ENCODE measurements at places on chromosomes 3 and 15.

- no peaks in the 10 kb centered on the region for H3K27me3 ChIP-seq
- peaks cover 13% of the 10 kb centered on the region for H3K4me1 ChIP-seq
- H3K27ac ChIP-seq: no peak overlapping the region
- no peak for DNase-seq
- H3K36me3 ChIP-seq: no peaks in the 10 kb centered on the region
Measured at GRCh38 chr15:53830707-53831386, 71.4 kb upstream of the WDR72 start.

- no peaks in the 10 kb centered on the region for H3K4me1 ChIP-seq
- no peak for DNase-seq
- H3K4me3 ChIP-seq: no peak overlapping the region
- H3K27me3 ChIP-seq: no peaks in the 10 kb centered on the region
Measured at GRCh38 chr3:123568034-123568433, 16.8 kb downstream of the HACD2 start.

DNA sequence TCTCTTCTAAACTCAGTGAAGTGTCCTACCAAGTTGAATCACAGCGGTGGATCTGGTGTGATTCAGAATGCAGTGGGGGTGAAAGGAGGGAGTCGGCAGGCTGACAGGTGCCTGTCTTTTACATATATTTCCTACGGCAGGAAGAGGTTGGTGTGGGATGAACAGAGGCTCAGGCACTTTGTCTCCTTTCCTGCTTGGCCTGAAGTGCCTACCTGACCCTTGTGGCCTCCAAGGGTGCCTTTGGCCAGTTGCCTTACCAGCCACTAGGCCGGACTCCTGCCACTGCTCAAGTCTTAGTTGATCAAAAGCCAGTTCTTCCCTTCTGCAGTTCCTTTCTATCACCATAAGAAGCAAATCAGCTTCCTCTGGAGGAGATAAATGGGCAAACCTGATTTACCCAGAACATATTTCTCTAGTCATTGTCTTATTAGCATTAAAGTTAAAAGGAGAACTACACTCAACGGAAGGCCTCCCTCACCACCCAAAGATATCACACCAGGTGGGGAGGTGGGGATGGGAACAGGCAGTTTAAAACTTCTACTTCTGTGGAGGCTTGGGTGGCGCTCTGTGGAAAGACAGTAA, 52.1 kb downstream of the CRTC3 start:
- H3K27ac ChIP-seq: no peak overlapping the region
- 0 out of 2 replicates have a peak, but pooled peaks cover 5% of the 10 kb centered on the region for H3K36me3 ChIP-seq
- no peak for DNase-seq
- no peaks in the 10 kb centered on the region for H3K4me1 ChIP-seq

DNA sequence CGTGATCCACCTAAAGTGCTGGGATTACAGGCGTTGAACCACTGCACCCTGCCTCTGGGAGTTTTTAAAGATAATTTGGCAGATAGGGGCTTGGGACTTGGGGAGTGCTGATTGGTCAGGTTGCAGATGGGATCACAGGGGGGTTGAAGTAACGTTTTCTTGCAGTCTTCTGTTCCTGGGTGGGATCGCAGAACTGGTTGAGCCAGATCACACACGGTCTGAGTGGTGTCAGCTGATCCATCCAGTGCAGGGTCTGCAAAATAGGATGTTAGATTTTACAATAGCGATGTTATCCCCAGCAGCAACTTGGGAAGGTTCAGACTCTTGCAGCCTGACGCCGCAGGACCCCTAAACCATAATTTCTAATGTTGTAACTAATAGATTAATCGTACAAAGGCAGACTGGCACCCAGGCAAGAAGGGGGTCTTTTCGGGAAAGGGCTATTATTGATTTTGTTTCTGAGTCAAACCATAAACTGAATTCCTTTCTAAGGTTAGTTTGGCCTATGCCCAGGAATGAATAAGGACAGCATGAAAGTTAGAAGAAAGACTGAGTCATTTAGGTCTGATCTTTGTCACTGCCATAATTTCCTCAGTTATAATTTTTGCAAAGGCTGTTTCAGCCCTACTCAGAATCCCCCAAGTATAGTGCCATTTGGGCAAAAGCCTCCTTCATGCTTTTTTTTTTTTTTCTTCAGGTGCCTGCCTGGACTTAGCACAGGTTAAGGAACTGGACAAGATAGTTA, 1.5 kb upstream of the CA12 start:
- peaks cover 14% of the 10 kb centered on the region for H3K4me1 ChIP-seq
- no peak for DNase-seq
- no peak overlapping the region for H3K27ac ChIP-seq
- H3K4me3 ChIP-seq: no peak overlapping the region
- H3K36me3 ChIP-seq: no peaks in the 10 kb centered on the region

- DNase-seq: peak; percentile 42
- H3K4me1 ChIP-seq: peaks cover 41% of the 10 kb centered on the region
- H3K27me3 ChIP-seq: no peaks in the 10 kb centered on the region
- H3K36me3 ChIP-seq: no peaks in the 10 kb centered on the region
Measured at GRCh38 chr3:194739498-194740284, 54.0 kb downstream of the FAM43A start.

Measured in SJSA1 (cell line).